Breast epithelium (tissue), 4 donors: ENCODE measurements at places on chromosomes 2 and 18. TPM values are rescaled to one million over a fixed set of nuclear protein-coding genes. Genes with fewer than 3 reads are reported as not detected.

LIMS4 gene
- 0.64 TPM for total RNA-seq

RGPD4 gene
- total RNA-seq, result not detected

TBC1D8 gene
- 92.4 TPM for total RNA-seq

DNA sequence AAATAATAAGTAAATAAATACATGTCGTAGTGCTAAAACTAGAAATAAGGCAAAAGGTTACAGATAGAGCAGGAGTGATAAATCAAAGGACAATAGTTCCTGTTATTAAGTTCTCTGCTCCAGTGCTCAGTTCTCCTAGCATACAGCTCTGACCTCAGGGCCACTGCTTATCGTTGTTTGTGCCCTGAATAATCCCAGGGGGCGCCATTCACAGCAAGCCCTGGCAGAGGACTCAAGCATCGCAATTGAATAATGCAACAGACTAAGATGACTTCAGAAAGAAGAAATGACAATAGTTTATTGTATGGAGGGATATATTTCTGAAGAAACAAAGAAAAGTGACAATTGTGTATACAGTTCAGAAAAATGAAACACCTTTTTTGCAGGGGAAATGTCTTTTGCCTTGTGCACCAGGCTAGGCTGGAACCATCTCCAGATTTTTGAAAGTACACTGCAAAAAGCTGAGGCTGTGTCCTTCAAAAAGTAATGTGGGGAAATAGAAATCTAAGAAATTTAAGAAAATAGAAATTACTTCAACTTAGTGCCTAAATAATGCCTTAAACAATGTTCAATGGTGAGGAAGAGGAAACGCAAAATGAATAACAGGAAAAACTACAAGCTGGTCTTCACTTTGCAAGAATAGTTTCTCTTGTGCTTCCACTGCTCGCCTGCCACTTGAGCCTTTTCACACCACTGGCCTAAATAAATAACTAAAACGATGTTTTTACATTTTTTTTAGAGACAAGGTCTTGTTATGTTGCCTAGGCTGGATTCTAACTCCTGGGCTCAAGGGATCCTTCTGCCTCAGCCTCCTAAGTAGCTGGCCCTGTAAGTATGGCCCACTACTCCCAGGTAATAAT, 19.0 kb upstream of the CCNYL1 start:
- no peak for DNase-seq

DNA sequence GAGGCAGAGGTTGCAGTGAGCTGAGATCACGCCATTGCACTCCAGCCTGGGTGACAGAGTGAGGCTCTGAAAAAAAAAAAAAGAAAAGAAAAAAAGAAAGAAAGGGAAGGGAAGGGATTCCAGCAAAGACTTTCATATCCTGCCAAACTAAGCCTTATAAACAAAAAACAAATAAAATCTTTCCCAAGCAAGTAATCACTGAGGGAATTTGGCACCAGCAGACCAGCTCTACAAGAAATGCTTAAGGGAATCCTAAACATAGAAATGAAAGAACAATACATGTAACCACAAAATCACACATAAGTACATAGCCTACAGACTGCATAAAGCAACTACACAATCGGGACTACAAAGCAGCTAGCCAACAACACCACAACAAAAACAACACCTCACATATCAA, 79.1 kb downstream of the TRABD2A start:
- DNase-seq, result no peak

GRCh38 chr2:139142252-139142880, 362.2 kb upstream of the NXPH2 start:
- no peak for DNase-seq

DNA sequence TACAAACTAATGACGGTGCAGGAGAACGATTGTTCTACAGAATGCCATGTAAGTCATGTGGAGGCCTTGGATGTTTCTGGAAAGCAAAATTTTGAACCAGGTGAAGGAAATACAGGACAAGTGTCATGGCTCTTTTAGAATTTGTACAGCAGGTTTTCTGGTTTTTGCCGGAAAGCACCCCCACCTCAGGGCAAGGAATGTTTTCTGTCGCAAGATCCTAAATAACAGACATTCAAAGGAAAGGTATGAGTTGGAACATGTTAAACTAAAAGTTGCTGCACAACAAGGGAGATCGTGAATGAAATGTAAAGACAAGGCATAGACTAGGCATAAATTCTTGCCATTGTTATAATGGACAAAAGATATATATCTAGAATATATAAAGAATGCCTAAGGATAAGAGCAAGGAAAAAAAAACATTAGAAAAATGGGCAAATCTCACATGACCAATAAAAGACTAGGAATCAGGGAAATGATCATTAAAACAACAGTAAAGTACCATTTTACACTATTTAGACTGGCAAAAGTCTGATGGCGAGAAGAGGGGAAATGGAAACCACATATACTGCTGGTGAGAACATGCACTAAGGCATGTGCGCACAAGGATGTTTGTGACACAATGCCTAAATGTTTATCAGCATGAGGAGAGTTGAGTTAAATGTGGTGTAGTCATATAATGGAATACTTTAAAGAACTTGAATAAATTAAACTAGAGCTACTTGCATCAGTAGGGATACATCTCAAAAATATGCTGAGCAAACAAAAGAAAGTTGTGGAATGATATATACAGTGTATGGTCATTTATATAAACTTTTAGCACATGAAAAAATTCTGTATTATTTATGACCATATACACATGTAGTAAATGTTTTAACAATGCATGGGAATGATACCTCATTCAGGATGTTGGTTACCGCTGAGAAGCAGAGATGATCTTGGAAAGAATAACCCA, 127.0 kb downstream of the EML6 start:
- DNase-seq, result no peak

GRCh38 chr2:118016911-118017310, 3.0 kb upstream of the CCDC93 start:
- no peak for DNase-seq

DNA sequence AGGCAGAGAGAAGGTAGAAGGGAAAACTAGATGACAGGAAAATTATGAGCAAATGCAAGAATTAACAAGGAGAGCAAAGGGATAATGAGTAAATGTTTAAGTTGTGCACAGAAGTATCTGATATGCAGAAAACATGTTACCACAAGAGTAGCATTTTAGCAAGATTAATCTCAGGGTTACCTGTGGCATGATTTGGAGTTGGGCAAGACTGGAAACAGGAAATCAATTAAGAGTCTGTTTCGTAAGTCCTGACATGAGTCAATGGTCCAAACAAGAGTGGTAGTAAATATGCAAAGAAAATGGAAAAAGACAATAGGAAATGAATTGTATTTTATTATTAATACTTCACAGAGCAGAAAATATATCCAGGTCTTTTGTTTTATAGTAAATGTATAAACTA, 17.3 kb upstream of the MTX2 start:
- DNase-seq, result no peak

- no peak for DNase-seq
These were observed 418.8 kb downstream of the NRXN1 start for GRCh38 chr2:50613161-50613560.
